ENCODE measurements at places on chromosomes 3 and 15.

DNA sequence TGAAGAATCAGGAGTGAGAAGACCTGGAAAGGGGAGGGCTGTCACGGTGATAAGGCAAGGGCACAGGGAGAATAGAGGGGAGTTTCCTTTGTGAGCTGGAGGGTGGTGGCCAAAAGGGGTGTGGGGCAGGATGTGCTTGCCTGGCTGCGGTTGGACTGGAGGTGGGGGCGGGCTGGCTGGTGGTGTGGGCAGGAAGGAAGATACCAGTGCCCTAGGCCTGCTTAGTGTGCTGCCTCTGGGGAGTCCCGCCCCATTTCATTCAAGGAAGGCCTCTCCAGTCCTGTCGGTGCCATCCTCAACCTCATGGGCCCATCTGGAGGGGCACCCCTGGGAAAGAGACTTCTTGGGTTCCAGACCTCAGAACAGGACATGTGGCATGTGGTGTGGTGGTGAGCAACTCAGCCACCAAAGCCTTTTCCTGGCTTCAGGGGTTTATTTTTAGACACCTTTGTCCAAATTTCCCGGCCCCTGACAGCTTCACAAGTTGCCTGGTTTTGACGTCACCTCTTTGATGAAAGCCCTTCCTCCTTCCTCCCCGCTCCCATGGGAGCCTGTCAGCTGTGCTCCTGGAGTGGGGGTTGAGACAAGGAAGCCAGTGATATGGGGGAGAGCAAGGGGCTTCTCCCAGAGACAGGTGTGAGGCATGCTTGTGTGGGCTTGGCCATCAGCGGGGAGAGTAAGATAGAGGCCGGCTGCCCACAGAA lies 15.6 kb downstream of the TEX264 start:
- DNase-seq, result peak; percentile 83

DNA sequence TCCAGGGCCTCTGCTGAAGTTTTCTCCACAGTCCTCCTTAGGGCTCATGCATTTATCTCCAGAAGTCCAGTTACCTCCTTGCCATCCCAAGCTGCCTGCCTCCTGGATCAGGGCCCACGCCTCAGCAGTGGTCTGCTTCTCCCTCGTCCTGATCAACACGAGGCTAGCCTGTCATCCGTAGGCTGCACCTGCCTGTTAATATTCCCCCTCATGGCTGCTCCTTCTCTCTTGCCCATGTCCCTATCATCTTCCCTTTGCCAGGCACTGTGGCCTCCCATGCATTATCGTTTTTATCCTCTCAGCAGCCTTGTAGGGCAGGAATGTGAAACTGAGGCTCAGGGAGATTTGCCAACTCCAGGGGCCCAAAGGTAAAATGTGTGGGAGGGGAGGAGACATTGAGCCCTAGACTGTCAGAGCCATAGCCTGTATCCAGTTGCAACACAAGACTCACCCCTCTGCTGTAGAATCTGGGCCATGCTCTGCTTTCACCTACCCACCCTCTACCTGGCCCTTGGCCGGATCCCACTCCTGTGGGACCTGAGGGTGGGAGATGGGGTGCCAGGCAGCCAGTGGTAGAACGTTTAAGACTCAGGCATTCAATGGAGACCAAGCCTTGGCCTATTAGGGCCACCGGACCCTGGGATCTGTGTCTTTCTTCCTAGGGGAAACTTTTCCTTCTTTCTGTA lies 4.6 kb downstream of the GRM2 start:
- DNase-seq, result no peak

DNA sequence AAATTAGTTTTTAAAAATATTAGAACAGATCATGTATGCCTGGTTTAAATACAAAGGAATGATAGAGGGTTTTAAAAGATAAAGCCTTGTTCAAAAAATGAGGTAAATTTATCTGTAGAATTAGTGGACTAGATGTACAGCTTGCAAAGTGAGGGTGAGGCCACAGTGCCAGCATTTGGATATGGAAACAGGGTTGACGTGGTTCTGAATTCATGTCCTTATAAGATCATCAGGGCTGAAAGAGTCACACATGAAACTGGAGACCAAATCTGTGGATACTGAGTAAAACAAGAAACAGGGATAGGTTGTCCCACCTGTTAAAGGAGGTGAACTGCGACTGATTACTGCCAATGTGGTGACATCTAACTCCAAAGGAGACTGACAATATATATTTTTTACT lies 46.3 kb downstream of the NCK1 start:
- no peak for DNase-seq

DNA sequence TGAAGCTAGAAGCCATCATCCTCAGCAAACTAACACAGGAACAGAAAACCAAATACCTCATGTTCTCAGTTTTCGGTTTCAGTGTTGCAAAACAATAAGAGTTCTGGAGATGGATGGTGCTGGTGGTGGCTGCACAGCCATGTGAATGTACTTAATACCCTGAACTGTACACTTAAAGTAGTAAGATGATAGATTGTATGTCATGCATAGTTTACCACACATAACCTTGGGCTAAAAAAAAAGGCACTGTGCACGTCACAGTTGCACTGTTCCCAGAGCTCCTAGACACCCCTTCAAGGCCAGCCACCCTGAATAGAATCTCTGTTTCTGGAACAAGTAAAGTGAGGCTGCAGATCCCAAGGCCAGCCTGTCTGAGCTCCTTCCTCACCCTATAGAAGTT lies 243.3 kb upstream of the IGF1R start:
- no peak for DNase-seq

GRCh38 chr3:185823078-185824044 lies 1.5 kb downstream of the IGF2BP2 start:
- DNase-seq, result no peak

DNA sequence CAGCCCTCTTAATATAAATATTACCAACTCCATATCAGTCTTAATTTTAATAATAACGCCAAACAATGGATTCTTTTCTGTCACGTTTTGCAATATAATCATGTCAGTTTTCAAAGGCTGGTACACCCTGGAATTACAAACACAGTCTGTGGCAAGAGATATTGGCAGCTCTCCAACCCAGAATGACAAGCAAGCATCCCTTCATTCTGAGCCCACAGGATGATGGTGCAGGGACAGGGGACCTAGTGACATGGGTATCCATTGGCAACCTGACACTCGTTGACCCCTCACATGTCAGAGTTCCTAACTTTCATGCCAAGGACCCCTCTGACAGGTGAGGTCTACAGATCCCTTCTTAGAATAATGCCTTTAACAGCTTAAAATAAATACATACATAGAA lies 154.5 kb upstream of the TSC22D2 start:
- no peak for DNase-seq

DNA sequence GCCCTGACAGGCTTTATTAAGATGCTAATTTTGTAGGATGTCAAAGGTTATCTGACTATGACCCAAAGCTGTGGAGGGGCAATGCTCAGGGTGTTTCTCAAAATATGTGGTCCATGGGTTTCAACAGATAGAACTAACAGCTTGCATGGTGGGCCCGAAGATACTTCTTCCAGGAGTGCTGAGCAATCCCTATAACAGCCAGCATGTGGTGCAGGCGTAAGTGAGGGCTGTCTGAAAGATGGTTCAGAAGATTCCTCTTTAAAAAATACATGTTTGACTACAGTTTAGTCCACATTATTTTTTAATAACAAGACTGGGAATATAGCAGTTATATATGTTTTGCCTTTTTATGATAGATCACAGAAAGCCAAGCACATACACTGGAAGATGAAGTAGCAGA lies 7.6 kb downstream of the SCG3 start:
- no peak for DNase-seq

DNA sequence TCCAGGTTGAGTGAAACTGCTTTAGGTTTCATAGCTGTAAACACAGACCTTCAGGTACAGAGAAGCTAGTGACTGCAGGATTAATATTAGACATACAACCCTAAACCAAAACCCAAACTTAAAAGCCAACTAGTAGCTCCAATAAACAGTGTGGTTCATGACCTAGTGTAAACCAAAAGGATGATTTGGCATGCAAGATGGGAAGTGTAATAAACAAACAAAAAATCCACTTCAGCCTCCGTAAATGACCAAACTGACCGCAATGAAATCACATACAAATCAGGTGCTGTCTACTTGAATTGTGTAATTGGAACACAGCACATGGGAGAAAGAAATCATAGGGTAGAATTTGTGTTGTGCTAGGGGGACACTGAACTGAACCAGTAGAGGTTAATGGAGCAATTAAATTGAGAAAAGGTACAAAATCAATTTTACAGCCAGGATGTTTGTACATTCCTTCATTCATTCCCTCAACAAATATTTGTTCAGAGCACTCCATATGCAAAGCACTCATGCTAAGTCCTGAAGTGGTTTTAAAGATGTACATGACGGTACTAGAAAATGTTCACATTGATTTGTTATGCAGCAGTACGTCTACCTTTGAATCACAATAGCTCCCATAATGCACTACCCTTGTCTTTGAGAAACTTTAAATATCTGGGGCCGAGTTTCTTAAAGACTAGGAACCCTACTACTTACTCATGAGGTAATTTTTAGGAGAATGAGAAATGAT lies 21.4 kb upstream of the CHST2 start:
- no peak for DNase-seq

DNA sequence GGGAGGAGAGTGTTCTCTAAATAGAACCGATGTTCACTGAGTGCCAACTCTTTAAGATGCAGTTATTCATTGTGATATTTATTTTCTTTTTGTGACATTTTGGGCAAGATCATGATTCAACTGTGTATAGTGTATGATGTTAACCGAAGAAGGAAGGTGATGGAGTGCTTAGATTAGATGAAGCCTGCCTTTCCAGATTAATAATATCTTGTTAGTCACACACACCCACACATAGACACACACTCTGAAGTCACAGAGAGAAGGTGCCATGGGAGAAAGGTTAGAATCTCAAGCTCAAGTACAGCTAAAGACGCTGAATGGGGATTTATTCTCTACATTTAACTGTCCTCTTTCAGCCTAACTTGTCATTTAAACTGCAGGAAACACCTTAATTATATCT lies 77.0 kb downstream of the SLC9A9 start:
- DNase-seq, result no peak

- DNase-seq, result no peak
Observed at GRCh38 chr15:90483012-90483307, 46.8 kb upstream of the CRTC3 start.

GRCh38 chr3:114496021-114496434 lies 202.2 kb downstream of the TIGIT start:
- DNase-seq, result no peak

DNA sequence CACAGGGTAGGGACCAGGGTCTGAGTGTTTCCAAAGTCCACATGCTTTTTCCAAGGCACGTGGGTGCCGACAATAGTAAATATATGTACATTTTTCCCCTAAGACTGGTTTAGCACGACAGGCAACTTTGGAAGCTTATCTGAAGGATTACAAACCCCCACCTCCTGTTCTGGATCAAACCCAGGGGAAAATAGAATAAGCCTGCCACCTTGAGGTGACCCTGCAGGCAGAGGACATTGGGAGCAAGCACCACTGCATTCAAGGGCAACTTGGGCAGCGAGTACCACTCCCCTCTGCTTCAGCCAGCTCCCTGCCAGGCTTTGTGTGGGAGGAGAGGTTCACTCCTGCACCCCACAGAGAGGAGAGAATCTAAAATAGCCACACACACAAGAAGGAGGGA lies 44.8 kb downstream of the KBTBD12 start:
- DNase-seq, result no peak

- no peak for DNase-seq
Observed at GRCh38 chr3:62229908-62230307, 143.4 kb downstream of the FEZF2 start.

- no peak for DNase-seq
Observed at GRCh38 chr3:48215876-48216275, 7.4 kb upstream of the CAMP start.

- DNase-seq, result no peak
Observed at GRCh38 chr3:77093101-77093500, 53.2 kb downstream of the ROBO2 start.

DNA sequence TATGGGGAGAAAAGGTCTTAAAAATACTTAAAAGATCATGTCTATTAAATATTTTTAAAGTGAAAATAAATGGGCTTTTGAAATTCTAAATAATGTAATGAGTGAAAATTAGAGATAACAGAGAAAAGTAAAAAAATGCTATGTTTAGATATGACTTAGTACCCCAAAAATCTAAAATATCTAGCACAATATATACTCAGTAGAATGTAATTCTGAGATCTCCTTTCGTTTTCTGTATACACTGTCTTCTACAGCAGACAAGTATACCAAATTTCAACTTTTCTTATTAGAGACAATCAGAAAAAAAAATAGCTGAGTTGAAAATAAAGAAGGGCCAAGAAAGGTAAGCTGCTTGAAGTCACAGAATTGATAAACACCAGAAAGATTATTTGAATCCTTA lies 140.8 kb downstream of the ADAM10 start:
- no peak for DNase-seq

GRCh38 chr3:10273702-10274305 lies 18.9 kb downstream of the GHRL start:
- no peak for DNase-seq

DNA sequence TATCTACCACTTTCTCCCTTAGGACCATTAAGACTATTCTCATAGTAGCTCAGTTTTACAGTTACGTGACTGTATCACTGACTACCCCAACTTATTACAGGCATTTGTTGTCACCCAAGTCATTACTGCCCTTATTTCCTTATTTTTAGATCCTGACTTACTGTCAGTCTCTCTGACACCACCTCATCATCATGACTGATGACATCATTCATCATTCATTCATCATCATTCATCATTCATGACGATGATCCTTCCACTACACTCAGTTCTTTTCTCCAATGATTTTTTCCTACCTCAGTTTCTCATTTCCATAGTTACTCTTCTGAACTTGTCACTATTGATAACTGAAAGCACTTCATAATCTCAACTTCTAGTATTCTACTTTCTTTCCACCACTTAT lies 83.8 kb downstream of the ADAM10 start:
- no peak for DNase-seq

DNA sequence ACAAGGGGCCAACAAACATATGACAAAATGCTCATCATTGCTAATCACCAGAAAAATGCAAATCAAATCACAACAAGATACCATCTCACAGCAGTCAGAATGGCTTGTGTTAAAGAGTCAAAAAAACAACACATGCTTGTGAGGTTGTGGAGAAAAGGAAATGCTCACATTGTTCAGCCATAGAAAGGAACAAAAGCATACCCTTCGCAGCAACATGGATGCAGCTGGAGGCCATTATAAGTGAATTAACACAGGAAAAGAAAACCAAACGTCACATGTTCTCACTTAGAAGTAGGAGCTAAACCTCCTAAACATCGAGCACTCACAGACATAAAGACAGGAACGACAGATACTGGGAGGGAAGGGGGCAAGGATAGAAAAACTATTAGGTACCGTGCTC lies 678.4 kb upstream of the GRM7 start:
- DNase-seq, result no peak

- no peak for DNase-seq
Observed at GRCh38 chr15:69529961-69530633, 77.5 kb downstream of the RPLP1 start.

- DNase-seq, result no peak
Observed at GRCh38 chr3:152555666-152556291, 279.2 kb upstream of the P2RY1 start.
